Pulmonary artery endothelial cell (primary cell): ENCODE measurements at places on chromosomes 7 and 10.

GRCh38 chr7:99560834-99561736 lies 2.6 kb downstream of the ZNF655 start:
- no peak for DNase-seq

GRCh38 chr7:106731646-106732444 lies 70.9 kb upstream of the CCDC71L start:
- DNase-seq: no peak

DNA sequence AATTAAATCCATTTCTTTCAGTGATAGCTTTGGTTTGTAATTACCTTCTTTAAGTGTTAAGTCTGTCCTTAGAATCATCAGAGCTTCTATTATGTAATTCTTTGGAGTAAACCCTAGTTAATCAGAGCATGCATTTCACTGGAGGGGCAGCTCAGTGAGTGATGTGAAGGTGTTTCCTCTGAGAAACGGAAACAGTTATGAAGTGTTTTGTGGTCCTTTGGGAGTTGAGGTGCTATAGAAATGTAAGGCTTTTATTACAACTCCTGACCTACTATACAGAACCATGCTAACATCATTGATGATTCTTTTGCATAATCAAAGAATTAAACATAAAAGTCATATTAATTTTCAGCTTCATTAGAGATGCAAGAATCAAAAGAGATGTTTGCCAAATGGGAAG lies 141.5 kb downstream of the EXOC4 start:
- no peak for DNase-seq

DNA sequence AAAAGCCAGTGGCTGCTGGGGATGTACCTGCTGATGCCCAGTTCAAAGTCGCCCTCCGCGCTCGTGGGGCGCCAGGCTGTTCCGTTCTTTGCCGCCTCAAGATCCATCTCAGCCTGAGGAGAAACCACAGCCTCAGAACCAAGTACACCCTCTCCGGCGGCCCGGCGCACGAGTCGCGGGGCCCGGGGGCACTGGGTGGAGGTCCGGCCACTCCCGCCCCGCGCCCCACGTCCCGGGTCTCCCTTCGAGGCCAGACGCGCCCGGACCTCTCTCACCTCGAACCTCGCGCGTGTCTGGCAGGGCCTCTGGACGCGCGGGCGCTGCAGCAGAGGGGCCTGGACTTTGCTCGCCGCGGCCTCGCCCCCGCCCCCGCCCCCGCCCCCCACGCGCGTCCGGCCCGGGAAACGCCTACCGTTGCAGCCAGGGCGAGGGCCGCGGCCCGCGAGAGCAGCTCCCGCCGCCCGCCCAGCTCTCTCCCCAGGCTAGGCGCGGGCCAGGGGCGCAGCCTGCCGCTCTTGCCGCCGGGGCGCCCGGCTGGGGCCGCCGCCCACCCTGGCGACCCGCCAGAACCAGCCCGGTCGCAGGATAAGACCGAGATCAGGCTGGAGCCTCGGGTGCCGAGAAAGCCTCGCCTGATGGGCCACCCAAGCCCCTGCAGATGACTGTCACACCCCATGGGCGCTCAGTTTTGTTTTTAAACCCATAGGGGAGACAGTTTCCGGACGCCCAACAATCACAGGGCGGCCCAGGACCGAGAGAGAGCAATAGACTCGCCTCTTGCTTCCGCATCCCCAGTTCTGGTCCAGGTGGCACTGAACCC lies at the start of gene ABCB4:
Gene ABCB4, minus strand, starts transcription at position 322 of the 820 bp plus-strand sequence. Its CDS starts 215 bp downstream, at position 107.
- no peak for DNase-seq

DNA sequence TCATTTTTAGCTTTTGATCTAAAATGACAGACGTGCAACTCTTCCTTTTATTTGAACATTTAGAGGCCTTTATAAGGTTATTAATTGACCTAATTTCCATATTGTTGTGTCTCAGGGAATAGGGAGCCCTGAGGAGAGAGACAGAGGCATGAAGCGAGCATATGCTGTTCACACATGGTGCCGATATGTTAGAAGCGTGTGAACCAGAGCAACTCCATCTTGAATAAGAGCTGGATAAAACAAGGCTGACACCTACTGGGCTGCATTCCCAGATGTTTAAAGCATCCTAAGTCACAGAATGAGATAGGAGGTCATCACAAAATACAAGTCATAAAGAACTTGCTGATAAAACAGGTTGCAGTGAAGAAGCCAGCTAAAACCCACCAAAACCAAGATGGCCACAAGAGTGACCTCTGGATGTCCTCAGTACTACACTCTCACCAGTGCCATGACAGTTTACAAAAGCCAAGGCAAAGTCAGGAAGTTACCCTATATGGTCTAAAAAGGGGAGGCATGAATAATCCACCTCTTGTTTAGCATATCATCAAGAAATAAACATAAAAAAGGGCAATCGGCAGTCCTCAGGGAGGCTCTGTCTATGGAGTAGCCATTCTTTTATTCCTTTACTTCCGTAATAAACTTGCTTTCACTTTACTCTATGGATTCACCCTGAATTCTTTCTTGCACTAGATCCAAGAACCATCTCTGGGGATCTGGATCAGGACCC lies 80.1 kb downstream of the SEC61G start:
- DNase-seq: no peak

DNA sequence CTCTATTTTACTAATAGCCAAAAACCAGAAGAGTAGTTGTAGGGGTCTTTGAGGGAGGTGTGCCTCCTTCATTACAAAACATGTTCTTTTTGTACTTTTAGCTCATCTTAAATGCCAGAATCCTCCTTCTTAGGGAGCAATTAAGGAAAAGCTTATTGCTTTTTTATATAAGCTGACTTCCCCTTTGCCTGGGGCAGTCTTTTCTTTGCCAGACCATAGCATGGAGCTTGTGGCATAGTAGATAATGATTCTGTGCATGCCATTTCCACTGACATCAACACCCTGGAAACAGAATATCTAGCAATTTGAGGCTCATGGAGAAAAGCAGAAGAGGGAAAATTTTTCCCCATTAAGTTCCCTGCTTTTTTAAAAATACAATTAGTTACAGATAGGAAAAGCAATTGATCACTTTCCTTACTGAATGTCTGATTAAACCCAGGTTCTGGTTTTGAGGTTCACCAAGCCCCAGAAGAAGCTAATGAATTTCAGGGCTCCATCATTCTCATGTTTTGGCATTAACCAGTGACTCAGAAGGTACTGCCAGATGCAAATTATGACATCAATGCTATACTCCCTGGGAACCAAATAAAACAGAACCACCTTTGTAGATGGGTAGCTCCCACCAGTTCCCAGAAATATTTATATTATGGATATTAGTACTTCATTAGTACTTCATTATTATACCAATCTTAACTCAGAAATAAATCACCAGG lies 410.6 kb downstream of the KCNMA1 start:
- DNase-seq: no peak

DNA sequence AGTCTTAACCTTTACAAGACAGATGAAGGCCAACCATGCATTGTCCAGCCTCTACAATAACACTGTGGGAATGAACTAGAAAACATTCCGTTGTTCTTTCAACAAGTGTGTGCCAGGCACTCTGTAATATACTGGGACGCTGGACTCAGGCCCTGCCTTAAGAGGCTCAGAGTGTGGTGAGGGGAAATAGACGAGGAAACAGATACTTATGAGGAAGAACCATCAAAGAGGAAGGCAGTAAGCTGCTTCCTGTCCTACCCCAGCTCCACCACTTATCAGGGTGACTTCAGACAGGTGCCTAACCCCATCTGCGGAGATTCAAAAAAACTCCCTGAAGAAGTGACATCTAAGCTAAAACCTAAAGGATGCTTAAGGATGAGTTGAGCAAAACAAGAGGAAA lies 8.9 kb upstream of the TRIM8 start:
- no peak for DNase-seq

GRCh38 chr10:101903827-101904550 lies 60.4 kb upstream of the KCNIP2 start:
- DNase-seq: no peak

- DNase-seq: no peak
These were observed 21.1 kb upstream of the MEOX2 start for GRCh38 chr7:15707570-15707969.

DNA sequence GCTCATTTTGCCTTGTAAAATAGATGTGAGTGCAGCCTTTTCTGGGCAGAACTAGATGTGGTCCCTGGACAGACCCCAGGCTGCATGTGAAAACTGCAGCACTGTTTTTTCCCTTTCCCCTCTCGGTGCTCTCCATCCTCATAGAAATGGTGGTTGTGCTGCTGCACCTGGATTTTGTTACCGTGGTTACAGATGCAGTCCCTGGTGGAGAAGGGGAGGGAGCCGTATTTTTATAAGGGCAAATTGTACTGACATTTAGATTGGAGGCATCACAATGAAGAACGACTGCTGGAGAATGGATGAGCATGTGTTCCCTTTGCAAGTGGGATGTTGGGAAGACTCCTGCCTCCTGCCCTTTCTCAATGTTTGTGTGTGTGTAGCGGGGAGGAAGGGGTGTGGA lies 469.9 kb downstream of the CCSER2 start:
- no peak for DNase-seq

DNA sequence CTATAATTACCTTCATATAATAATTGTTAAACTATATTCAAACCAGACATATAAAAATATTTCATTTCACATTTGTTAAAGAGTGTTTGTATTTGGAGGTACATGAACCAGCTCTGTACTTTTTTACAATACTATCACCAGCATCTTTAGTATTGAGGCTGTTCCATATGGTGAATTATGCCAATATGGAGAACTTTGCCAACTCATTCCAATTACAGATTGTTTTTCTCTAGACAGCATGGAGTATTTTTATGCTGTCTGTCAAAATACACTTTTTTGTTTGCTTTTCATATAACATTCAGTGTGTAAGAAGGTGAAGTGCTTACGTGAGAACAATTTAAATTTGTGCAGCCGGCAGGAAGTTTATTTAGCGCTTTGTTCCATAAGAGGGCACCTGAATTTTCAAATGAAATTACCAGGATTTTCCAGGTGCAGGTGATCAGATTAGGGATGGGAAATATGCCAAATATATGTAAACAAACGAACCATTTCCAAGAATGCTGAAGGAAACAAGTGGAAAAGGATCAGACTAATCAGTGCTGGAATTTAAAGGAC lies 54.9 kb downstream of the SEMA3E start:
- no peak for DNase-seq

DNA sequence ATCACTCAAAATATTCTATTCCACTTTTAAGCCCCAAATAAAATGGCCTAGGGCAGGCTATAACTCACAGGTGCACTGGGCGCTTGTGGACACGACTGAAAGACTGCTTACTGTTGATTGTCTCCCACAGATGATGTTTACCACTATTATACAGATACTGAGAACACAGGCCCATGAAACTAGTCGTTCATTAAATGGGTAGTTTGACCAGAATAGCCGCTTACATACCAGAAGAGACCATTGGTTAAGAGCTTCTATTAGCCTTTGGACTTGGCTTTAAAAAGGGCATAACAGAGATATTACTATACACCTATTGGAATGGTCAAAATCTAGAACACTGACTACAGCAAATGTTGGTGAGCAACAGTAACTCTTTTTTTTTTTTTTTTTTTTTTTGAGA lies 4.3 kb downstream of the CCDC6 start:
- DNase-seq: no peak
